ENCODE measurements at places on chromosomes 7 and 10.

GRCh38 chr7:13717031-13717430 lies 272.4 kb downstream of the ETV1 start:
- no peak for DNase-seq

- no peak for DNase-seq
These were observed 32.0 kb downstream of the GBX1 start for GRCh38 chr7:151135525-151135845.

- no peak for DNase-seq
These were observed 166.2 kb downstream of the CPEB3 start for GRCh38 chr10:92124616-92125143.

GRCh38 chr7:18494821-18495408 lies 634 bp upstream of the HDAC9 start:
- no peak for DNase-seq

GRCh38 chr10:90378524-90379076 lies 479.2 kb downstream of the HTR7 start:
- no peak for DNase-seq

- no peak for DNase-seq
These were observed 31.8 kb downstream of the CRHR2 start for GRCh38 chr7:30650421-30650808.

DNA sequence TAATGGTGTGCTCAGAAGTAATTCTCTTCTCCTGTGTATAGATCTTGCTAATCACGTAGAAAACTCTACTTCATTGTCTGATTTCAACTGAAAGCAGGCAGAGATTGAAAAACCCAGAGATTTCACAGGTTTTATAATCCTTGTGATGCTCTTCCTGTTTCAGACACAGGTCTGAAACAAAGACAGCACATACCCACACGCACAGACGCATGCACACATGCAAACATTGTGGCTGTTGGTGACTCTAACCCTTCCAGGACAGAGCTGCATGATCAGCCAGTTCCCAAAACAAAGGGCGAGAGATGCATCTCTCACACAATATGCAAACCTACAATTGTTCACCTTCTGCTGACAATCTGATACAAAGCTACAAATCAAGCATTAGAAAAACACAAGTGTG lies 11.1 kb upstream of the TFEC start:
- no peak for DNase-seq

DNA sequence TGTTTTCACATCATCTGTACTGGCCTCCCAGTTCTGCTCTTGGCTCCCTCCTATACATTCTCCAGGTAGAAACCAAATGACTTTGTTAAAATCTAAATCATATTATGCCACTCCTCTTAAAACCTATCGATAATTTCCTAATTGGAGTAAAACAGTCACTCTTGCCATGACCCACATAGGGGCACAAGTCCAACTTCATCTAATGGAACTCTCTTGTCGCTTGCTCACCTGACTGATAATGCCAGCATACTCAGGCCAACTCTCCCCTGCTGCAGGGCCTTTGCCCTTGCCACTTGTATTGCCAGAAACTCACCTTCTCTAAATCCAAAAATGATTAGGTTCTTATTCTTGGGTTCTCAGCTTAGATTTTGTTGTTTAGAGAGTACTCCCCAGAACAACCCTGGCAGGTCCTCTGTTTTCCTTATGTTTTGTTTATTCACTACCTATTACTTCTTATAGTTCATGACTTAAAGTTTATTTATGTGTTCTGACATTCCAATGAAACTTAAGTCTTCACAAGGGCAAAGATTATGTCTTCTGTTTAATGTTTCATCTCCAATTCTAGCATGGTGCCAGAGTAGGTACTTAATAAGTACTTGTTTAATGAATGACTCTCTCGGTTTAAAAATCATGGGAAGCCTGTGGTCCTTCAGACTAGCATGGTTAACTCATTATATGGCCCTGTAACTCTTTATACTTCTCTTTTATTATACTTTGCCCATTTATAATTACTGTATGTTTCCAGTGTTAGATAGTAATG lies 345.9 kb upstream of the SMIM30 start:
- no peak for DNase-seq

- no peak for DNase-seq
These were observed 380.9 kb downstream of the GATA3 start for GRCh38 chr10:8435186-8436055.

DNA sequence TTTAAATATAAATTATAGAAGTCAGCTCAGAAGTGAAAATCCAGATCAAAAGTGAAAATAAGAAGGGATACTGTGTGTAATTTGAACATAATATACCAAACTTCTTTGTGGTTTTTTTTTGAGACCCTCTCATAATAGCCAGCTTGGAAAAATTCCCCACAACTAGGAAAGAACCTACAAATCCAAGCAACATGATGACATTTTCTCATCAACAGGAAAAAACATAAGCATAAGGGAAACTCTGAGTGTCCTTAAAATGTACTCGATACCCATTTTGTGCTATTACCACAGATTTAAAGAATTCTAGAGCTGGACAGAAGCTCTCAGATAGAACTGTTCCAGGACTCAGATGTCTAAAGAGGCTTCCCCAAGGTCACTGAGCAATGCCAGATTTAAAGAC lies 214.8 kb upstream of the KLF14 start:
- no peak for DNase-seq

- no peak for DNase-seq
These were observed 103.3 kb downstream of the BBS9 start for GRCh38 chr7:33232632-33233145.

GRCh38 chr10:37754538-37755323 lies 102.7 kb downstream of the ZNF248 start:
- no peak for DNase-seq

- DNase-seq: no peak
These were observed 11.6 kb downstream of the MICALL2 start for GRCh38 chr7:1447551-1448244.

- DNase-seq: no peak
These were observed 29.5 kb upstream of the CCNY start for GRCh38 chr10:35306852-35307251.

GRCh38 chr7:106050746-106051117 lies 61.4 kb downstream of the SYPL1 start:
- DNase-seq: no peak

GRCh38 chr7:129877146-129877792 lies 75.5 kb downstream of the UBE2H start:
- DNase-seq: no peak

DNA sequence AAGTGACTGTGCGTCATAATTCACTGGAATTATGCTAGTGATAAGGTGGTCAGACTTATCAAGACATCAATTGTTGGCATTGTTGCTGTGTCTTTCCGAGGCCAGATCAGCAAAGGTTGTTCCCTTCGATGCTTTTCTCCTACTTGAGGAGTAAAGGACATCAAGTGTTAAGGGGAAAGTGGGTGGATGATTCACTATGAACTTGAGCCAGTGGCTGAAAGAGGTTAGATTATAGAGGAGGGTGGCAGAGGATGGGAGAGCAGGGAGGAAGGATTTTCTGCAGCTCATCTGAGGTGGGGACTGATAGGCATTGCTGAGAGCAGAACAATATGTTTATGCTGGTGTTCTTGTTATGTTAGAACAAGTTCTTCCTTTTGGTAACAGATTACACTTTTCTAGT lies 131.4 kb upstream of the AGR3 start:
- DNase-seq: no peak

GRCh38 chr7:137160236-137160635 lies 183.3 kb downstream of the PTN start:
- DNase-seq: no peak

DNA sequence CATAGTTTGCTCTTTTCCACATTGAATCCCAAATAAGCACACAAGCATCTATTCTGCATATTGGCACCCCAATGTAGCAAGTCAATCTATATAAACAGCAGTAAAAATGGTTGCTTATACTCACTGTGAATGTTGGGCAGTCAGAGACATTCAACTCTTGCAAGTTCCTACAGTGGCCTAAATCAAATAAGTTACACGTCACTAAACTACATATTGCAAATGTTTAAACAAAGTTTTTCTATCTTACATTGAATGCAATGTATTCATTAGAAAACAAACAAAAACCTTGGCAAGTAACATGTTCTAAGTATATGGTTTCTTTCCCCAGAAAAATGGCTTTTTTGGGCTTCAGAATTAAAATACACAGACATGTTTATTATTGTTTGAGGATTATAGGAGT lies 19.0 kb downstream of the LRRC17 start:
- DNase-seq: no peak

- DNase-seq: peak; percentile 17
These were observed 694 bp downstream of the COL1A2 start for GRCh38 chr7:94395141-94396036.

GRCh38 chr7:140732416-140732815 lies 35.9 kb downstream of the NDUFB2 start:
- no peak for DNase-seq

DNA sequence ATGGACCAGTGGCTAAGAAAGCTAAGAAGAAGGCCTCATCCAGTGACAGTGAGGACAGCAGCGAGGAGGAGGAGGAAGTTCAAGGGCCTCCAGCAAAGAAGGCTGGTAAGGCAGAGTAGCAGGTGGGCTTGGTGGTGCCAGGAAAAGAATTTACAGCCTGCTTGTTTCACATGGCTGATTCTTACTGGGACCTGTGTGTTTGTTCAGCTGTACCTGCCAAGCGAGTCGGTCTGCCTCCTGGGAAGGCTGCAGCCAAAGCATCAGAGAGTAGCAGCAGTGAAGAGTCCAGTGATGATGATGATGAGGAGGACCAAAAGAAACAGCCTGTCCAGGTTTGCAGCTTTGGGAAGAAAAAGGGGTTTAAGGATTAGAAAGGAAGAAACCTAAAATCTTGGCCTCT lies 5.0 kb downstream of the NOLC1 start:
- DNase-seq: no peak

DNA sequence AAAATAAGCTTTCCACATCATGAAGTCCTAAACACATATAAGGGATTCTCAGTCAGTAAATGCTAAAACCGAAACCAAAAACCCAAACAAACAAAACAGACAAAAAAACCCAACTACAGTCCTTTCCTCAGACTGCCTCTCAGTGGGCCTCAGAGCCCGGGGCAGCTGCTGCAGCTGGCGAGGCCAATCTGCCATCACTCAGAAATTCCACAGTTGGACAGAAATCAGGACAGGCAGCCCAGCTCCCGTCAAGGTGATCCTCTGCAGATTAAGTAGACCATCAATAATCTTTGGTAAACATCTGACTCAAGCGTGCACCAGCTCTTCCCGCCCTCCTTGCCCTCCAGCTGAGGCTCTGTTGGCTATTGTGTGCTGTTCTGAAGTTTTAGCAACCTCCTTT lies 142.2 kb downstream of the ATXN7L1 start:
- DNase-seq: no peak

- no peak for DNase-seq
These were observed 81.0 kb downstream of the PPP1R3C start for GRCh38 chr10:91551856-91552255.

GRCh38 chr7:128263420-128263819 lies 22.3 kb downstream of the LEP start:
- DNase-seq: no peak

- DNase-seq: no peak
These were observed 22.9 kb downstream of the CPED1 start for GRCh38 chr7:121011401-121011800.

GRCh38 chr7:4849390-4849789 lies 12.4 kb downstream of the PAPOLB start:
- no peak for DNase-seq

- no peak for DNase-seq
These were observed 1011.4 kb upstream of the C7orf33 start for GRCh38 chr7:147579148-147579547.

- DNase-seq: no peak
These were observed 30.0 kb downstream of the WASL start for GRCh38 chr7:123718773-123719172.

DNA sequence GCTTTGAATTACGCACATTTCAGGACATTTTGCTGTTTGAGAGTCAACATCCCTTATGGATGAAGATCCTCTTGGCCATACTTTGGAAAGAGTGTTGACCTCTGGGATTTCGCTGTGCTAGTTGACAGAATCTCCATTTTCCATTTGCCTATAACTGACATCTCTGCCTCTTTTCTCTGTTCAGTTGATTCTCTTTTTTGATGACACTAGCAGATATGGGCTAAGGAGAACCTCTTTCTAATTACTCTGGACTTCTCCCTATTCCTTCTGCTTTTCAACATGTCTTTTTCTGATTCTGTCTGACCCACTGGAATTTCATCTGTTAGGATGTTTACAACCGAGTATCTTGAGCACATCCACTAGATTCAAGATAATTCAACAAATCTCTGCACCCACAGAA lies 311.5 kb downstream of the CAMK1D start:
- DNase-seq: no peak

DNA sequence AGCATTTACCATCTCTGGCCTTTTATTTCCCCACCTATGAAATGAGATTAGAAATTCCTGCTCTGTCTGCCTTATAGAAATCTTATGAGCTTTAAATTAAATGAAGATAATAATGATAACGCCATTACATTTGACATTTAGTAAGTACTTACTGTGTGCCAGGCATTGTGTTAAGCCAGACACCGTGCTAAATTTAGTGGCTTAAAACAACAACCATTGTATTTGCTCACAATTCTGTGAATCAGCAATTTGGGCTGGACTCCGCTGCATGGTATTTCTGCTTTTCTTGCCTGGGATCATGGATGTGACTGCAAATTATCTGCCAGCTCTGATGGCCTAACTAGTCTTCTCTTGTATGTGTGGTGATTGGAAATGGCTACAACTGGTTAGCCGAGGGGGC lies 56.4 kb upstream of the CCDC6 start:
- DNase-seq: no peak

DNA sequence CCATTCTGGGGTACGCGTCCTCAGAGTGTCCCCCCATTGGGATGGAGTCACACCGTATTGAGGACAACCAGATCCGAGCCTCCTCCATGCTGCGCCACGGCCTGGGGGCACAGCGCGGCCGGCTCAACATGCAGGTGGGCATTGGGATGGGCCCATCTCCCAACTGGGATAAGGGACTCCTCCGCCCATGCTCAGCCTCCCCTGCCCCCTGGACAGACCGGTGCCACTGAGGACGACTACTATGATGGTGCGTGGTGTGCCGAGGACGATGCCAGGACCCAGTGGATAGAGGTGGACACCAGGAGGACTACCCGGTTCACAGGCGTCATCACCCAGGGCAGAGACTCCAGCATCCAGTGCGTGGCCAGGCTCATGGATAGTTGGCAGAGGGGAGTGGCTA lies 5.8 kb downstream of the AEBP1 start:
- DNase-seq: no peak

GRCh38 chr7:17492437-17492836 lies 194.0 kb downstream of the AHR start:
- DNase-seq: no peak

DNA sequence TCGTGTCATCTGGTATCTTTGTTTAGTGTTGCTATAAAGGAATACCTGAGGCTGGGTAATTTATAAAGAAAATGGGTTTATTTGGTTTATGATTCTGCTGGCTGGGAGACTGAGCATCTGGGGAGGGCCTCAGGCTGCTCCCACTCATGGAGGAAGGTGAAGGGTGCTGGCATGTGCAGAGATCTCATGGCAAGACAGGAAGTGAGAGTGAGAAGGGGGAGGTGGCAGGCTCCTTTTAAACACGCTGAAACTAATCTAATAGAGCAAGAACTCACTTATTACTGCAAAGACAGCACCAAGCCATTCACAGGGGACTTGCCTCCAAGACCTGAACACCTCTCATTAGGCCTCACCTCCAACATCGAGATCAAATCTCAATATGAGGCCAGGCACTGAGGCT lies 11.3 kb downstream of the OIT3 start:
- DNase-seq: no peak
